Astrocyte (in vitro differentiated cells and primary cell): ENCODE measurements at places on chromosomes 6 and 20. TPM values are rescaled to one million over a fixed set of nuclear protein-coding genes. Genes with fewer than 3 reads are reported as not detected.

DNA sequence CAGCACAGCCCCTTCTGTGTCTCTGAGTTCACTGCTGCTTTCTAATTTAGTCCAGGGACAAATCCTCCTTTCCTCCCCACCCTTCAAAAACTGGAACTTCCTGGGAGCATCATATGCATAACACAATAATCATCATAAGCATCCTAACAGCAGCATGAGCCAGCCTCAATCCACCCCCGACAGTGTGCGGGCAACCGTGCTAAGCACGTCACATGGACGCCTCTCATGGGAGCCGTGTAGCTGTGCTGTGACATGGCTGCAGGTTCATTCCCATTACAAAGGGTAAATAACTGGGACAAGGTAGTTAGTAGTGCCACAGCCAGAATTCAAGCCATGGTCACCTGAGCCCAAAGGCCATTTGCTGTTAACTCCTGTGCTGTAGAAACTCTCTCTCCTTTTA lies 24.5 kb upstream of the ULBP3 start:
- no peak overlapping the region for H3K27ac ChIP-seq
- DNase-seq, result peak; percentile 4
- no peaks in the 10 kb centered on the region for H3K36me3 ChIP-seq
- no peak overlapping the region for H3K4me3 ChIP-seq
- no peaks in the 10 kb centered on the region for H3K4me1 ChIP-seq
- H3K27me3 ChIP-seq, result peaks cover 25% of the 10 kb centered on the region

DNA sequence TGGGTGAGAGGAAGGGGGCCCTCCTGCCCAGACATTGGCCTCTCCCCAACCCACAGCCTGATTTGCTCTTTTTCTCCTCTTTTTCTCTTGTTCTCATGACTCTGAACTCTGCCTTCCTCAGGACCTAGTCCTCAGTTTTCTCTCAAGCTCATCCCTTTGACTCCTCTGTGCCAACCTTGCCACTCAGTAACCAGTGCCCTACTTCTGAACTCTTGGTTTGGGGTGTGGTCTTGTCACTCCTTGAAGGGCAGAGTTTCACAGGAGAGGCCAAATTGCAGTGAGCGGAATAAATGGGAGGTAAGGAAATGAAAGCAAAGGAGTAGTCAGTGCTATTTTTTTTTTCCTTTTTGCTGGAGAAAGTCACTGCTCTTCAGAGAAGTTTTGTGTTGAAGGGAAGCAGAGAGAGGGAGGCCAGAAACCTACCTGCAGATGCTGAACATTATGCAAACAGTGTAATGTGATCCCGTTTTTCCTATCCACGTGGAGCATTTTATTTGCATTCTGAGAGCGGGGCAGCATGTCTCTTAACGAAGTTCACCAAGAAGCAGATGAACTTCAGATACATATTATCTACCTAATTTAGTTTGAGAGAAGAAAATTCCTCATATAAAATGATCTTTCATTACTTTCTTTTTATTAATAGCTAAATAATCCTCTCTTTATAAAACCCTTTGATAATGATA lies 26.9 kb downstream of the CFAP61 start:
- H3K36me3 ChIP-seq, result no peaks in the 10 kb centered on the region
- H3K27ac ChIP-seq, result no peak overlapping the region
- H3K27me3 ChIP-seq, result peaks cover 5% of the 10 kb centered on the region
- no peak overlapping the region for H3K4me3 ChIP-seq
- DNase-seq, result no peak
- H3K4me1 ChIP-seq, result no peaks in the 10 kb centered on the region

Gene LIME1
- total RNA-seq, result 7.6 TPM in 2 replicates

GRCh38 chr6:7920425-7920824 lies 9.8 kb upstream of the TXNDC5 start:
- no peak overlapping the region for H3K27ac ChIP-seq
- DNase-seq, result no peak
- H3K4me1 ChIP-seq, result peaks cover 9% of the 10 kb centered on the region

DNA sequence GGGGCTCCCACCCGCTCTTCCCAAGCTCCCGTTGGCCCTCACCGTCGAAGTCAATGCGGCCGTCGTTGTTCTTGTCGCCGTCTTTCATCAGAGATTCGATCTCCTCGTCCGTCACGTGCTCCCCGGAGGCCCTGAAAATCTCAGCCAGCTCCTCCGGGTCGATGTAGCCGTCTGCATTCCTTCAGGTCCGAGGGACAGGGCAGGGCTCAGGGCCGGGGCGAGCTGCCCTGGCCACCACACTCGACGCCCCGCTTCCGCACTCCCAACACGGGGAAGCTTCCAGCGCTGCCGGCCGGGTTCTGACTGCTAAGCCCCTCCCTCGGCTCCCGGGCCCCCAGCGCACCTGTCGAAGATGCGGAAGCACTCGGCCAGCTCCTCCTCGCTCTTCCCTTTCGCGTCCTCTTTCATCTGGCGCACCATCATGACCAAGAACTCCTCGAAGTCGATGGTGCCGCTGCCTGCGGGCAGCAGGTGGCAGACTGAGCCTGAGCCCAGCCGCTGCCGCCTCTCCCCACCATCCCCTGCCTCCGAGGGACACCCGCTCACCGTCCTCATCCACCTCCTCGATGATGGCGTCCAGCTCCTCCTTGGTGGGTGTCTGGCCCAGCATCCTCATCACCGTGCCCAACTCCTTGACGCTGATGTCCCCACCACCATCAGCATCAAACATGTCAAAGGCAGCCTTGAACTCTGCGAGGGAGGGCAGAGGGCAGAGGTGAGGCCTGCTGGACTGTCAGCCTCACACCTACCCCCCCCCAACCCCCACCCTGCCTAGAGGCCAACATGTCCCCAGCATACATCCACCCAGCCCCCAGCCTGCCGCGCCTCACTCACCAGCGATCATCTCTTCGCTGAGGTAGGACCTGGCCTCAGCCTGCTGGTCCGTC lies 2.9 kb downstream of the TNNC2 start:
- peaks cover 8% of the 10 kb centered on the region for H3K4me1 ChIP-seq
- H3K27me3 ChIP-seq, result no peaks in the 10 kb centered on the region
- DNase-seq, result no peak
- H3K27ac ChIP-seq, result no peak overlapping the region
- no peaks in the 10 kb centered on the region for H3K36me3 ChIP-seq

GRCh38 chr20:62991863-62992262 lies 14.9 kb downstream of the BHLHE23 start:
- H3K36me3 ChIP-seq, result no peaks in the 10 kb centered on the region
- no peaks in the 10 kb centered on the region for H3K4me1 ChIP-seq
- no peak overlapping the region for H3K4me3 ChIP-seq
- DNase-seq, result no peak

Gene PHACTR2
- 32.7 and 44.7 TPM in 2 replicates for total RNA-seq

DNA sequence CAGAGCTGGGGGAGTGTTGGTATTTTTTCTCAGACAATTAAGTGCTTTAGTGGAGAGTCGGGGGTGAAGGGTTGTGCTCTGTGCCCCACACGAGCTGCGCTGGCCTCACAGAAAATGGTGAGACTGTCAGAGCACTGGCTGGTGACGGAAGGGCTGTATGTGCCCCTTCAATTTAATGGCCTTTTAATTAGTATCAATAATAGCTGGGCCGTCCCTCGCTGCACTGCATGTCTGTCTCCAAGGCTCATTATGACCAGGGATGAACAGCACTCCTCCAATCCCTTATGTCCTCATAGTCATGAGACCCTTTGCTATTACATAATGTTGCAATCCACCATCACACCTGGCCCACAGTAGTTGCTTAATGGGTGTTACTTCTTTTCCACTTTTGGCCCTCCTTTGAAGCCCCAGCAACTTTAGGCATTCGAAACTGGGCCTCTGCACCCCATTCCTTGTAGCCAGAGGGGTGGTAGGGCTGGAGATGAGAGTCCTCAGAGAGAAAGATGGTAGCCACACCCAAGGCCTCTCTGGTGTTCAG lies 9.5 kb upstream of the RALY start:
- H3K4me1 ChIP-seq, result no peaks in the 10 kb centered on the region
- no peaks in the 10 kb centered on the region for H3K36me3 ChIP-seq
- H3K27me3 ChIP-seq, result peaks cover 13% of the 10 kb centered on the region
- DNase-seq, result no peak

DNA sequence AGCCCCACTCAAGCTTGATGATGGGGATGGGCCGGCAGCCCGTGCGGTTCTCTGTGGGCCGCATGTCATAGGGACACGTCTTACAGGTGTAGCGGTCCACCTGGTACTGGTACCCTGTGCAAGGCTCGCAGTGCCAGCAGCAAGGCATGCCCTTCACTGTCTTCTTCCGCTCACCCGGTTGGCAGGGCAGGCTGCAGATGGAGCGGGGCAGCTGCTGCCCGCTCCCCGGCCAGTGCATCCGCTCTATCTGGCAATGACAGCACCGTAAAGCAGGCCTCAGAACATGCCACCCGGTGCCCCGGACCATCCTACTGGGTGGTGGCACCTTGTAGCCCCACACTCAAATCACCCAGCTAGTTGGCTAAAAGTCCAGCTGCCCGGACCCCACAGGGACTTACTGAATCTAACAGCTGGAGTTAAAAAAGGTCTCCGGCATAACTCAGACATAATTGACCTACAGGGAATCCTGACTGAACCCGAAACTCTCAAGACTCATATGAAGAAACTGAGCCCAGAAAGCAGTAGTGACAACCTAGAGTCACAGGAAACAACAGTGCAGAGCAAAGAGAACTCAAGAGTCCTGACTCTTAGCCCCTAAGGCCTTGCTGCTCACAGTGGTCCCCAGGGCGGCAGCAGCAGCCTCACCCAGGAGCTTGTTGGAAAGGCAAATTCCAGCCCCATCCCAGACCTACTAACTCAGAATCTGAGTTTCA lies 109.4 kb downstream of the GRM4 start:
- peaks cover 7% of the 10 kb centered on the region for H3K27me3 ChIP-seq
- DNase-seq, result no peak
- H3K27ac ChIP-seq, result no peak overlapping the region
- no peaks in the 10 kb centered on the region for H3K36me3 ChIP-seq
- no peak overlapping the region for H3K4me3 ChIP-seq

Gene EBF4
- 2.3 and 4.1 TPM in 2 replicates for total RNA-seq

DNA sequence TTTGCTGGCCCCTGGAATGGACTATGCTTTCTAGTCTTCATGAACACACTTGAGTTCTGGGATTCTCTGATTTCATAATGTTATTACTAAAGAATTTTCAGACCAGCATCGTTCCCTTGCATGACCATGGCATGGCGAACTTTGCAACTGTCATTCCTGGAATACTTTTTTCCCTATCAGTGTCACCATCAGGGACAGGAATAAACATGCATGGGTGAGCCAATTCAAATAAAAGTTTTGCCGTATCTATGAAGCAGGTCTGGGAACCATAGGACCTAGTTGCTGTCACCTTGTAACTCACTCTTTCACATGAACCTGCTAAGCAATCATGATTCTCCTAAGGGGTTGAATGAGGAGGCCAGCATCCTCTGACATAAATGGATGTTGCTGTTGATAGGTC lies 68.2 kb upstream of the AGPAT4 start:
- H3K27me3 ChIP-seq, result no peaks in the 10 kb centered on the region
- no peaks in the 10 kb centered on the region for H3K36me3 ChIP-seq
- no peak overlapping the region for H3K4me3 ChIP-seq
- DNase-seq, result no peak

Gene GSTA3
- not detected in 2 replicates for total RNA-seq

Gene CLVS2
- total RNA-seq, result not detected in 2 replicates

Gene PROKR2
- total RNA-seq, result not detected in 2 replicates

Gene SLC17A2
- total RNA-seq, result not detected in 2 replicates

- peak; percentile 73 for DNase-seq
- H3K27me3 ChIP-seq, result no peaks in the 10 kb centered on the region
- H3K36me3 ChIP-seq, result no peaks in the 10 kb centered on the region
- H3K4me1 ChIP-seq, result peaks cover 20% of the 10 kb centered on the region
- peak overlapping the region; percentile 98 for H3K27ac ChIP-seq
- no peak overlapping the region for H3K4me3 ChIP-seq
Observed at GRCh38 chr6:135935941-135936601, 84.6 kb downstream of the PDE7B start.
